ENCODE measurements at places on chromosomes 6 and 20. TPM values are rescaled to one million over a fixed set of nuclear protein-coding genes. Genes with fewer than 3 reads are reported as not detected.

Gene MICB
- 4.9 TPM for total RNA-seq

Gene AK9
- 3.2 TPM for total RNA-seq

Gene CAGE1
- 0.40 TPM for total RNA-seq

Gene SAYSD1
- 10.4 TPM for total RNA-seq

Gene MAK
- 0.26 TPM for total RNA-seq
